CD4-positive, alpha-beta T cell treated with Interleukin-15 for 1 hour (primary cell): ENCODE measurements at places on chromosomes 6 and 20.

GRCh38 chr20:34069341-34070078 is 42.5 kb downstream of the EIF2S2 start:
- DNase-seq: peak; percentile 52

- no peak for DNase-seq
Observed at GRCh38 chr6:139364302-139364981, 10.0 kb downstream of the CITED2 start.

- no peak for DNase-seq
Observed at GRCh38 chr20:63951398-63952209, 4.6 kb downstream of the UCKL1 start.

DNA sequence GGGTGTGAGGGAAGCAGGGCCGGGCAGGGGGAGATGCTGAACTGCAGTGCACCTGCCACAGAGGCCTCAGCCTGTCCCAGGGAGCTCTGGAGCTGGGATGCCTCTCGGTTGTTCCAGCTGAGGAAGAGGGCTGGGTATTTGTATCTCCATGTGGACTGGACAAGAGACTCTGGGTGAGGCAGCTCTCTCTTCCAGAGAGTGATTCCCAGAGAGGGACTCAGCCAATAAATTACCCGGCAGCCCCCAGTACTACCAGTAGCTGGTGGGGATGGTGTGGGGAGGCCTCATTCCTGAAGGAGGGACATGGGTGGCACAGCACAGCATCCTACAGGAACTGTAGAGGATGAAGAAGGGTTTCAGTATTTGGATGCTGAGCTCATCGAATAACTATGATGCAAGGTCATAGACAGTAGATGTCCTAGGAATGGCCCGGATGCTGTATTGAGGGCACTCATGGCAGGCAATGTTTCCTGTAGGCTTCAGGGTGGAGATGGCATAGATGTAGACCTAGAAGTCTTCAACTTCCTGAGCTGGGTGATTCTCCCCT is 1.4 kb downstream of the FGD2 start:
- DNase-seq: no peak

DNA sequence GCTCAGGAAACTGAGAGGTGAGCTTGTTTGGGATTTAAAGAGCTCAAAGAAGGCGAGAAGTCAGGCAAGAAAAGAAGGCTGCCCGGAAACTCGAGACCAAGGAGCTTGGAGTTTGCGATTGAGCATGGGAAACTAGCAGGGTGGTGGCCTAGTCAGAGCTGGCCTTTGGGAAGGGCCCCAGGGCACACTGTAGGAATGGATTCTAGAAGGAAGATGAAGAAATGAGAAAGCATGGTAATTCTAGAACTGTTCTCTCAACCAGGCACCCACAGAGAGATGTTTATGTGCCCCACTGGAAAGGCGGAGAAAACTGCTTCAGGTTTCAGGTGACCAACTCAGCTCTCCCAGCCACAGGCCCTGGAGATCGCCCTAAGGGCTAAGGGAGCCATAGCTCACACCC is 126.2 kb downstream of the FOXO3 start:
- no peak for DNase-seq

DNA sequence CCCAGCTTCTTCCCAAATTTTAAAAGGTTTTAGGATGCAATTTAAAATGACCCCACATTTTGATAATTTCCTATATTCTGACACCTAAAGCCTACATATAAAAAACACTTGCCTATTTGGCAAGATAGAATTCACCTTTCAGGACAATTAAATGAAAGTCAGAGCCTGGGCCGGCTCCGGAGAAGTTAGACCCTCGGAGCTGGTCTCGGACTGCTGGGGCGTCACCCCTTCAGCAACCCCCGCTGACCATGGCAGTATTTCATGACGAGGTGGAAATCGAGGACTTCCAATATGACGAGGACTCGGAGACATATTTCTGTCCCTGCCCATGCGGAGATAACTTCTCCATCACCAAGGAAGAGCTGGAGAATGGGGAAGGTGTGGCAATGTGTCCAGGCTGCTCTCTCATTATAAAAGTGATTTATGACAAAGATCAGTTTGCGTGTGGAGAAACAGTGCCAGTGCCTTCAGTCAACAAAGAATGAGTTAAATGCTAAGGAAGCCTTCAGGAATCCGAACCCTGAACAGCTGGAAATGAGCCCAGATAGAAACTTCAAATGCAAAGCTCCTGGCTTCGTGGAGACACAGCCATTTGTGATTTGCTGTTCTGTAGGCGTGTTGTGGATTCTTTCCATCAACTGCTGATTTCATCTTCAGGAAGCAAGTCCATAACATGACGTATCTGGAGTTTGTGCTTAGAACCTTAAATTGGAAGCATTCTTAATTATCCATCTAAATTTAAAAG is 16.0 kb downstream of the TCFL5 start:
- DNase-seq: no peak

GRCh38 chr6:162373192-162373591 is 354.4 kb downstream of the PRKN start:
- no peak for DNase-seq

GRCh38 chr20:61131944-61132343 is 120.1 kb upstream of the CDH4 start:
- no peak for DNase-seq

DNA sequence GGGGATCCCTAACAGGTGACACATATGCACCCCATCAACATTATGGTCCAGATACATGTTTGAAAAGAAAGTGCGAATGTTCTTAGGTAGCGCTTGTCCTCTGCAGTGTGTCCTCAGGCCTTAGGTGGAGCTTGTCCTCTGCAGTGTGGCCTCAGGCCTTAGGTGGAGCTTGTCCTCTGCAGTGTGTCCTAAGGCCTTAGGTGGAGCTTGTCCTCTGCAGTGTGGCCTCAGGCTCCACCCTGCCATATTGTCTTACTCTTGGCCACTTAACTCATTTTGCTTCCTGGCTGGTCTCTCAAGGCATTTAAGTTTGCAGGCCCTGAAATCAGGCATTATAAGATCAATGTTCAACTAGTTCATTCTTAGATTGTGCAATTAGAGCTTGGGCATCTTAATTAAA is 74.7 kb upstream of the SCP2D1 start:
- DNase-seq: no peak

DNA sequence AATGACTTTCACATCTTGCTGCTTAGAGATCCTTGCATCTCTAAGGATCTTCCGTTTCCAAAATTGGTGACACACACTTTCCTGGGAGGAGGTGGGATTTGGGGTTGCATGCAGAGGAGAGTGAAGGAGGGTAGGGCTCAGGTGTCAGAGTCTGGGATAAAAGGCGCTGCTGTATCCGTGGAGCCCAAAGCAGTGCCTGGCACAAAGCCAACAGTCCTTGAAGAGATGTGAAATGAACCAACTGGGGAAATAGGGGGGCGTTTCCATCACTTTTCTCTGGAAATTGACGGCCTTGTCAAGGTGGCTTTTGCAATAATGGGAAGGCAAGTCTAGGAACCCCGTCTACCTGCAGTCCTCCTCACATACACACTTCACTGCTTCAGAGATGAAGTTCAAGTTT is 59.5 kb upstream of the NELFCD start:
- no peak for DNase-seq

- no peak for DNase-seq
Observed at GRCh38 chr6:43489277-43490072, 12.1 kb downstream of the TJAP1 start.

GRCh38 chr6:42142118-42142835 is at the start of gene C6orf132:
Gene C6orf132 (minus strand): TSS chr6:42142620. CDS start chr6:42142444, 176 bp downstream.
- no peak for DNase-seq

- DNase-seq: peak; percentile 75
Observed at GRCh38 chr6:6686748-6687601, 98.5 kb downstream of the LY86 start.

- DNase-seq: no peak
Observed at GRCh38 chr6:17012421-17013225, 89.2 kb upstream of the STMND1 start.

DNA sequence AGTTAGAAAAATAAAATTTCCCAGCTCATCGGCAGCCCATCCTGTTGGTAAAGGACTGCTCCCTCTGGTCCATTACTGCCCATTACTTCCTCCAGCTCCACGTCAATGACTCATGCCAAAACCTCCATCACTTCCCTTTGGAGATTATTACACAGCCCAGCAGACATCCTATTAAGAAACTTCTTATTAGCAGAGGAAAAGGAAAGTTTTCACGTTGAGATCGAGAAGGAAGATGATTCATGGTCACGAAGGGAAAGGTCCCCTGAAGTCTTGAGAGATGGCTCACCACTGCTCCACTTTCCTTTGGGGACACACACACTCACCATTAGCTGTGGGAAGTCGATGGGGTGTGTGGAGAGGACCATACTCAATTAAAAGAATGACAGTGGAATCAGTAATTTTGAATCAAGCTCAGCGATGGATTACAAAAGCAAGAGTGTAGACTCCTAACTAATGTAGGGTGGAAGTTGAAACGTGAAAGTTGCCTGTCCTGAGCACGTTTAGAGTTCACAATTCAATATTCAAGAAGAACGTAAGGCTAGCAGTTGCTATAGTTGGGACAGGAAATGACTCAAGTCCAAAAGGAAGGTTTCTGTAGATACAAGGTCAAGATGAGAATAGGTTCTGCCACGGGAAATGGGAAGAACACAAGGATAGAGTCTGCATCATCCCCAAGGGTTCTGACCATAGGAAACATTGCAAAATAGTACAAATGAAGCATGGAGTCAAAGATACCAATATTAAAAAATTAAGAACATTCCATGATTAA is 21.6 kb downstream of the SASH1 start:
- peak; percentile 31 for DNase-seq

DNA sequence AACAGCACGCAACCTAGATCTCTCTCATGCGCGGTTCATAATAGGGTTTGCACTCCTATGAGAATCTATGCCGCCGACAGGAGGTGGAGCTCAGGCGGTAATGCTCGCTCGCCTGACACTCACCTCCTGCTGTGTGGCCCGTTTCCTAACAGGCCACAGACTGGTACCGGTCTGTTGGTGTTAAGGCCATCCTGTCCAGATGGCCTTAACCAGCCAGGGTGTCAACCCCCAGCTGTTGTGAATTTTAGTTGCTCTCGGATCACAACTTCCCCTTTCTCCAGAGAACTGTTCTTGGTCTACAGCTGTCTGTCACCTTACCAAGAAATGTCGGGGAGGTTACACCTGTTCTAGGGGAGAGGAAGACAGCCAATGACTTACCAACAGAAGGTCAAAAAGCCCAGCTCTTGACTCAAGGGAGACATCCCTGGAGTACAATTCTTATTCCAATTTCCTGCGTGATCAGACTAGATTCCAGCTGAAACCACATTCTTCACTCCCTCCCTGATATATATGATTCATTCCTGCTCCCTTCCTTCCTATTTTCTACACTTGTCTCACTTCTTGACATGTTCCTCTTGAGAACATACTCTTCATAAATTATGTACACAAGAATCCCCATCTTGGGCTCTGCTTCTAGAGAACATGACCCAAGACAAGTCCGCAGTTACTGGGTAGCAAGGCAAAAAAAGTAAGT is 23.1 kb upstream of the DNAAF9 start:
- DNase-seq: peak; percentile 41

GRCh38 chr6:158803733-158804143 is 15.4 kb downstream of the EZR start:
- DNase-seq: no peak

DNA sequence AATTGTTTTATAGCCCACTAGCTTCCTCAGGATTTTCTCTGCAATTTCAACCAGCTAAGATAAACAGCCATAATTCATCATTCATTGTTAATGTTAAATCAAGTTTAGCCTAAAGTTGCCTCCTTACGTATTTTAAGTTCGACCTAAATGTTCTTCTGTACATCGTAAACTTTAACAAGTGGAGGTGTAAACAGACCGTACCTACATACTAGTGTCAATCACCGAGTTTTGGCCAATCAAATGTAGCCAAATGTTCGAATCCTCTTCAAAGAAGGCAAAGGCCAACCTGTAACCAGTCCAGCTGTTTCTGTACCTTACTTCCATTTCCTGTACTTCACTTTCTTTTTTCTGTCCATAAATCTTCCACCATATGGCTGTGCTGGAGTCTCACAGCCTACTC is 13.5 kb downstream of the MBOAT1 start:
- DNase-seq: no peak

DNA sequence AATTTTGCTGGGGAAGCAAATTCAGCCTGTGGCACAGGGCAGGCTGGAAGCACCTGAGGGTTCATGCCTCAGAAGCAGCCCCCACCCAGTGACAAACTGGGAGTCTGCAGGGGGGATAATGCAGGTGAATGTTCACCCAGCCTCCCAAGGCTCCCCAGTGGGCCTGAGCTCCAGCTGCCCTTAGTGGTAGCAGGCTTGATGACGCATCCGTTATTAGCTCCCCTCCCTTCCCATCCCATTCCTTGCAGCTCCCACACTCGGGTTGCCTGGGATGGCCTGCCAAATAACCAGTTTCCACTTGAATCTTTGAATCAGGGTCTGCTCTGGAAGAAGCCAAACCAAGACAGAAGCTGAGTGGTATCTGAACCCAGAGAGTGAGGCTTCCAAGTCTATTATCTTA is 15.8 kb downstream of the KCNK15 start:
- DNase-seq: no peak

- DNase-seq: no peak
Observed at GRCh38 chr20:10472871-10473270, 37.8 kb downstream of the SLX4IP start.

- peak; percentile 23 for DNase-seq
Observed at GRCh38 chr6:2127484-2127911, 117.9 kb downstream of the GMDS start.

- DNase-seq: no peak
Observed at GRCh38 chr6:170358496-170358895, 51.9 kb downstream of the FAM120B start.

GRCh38 chr20:41224281-41224680 is 86.9 kb downstream of the PLCG1 start:
- no peak for DNase-seq
